Neural progenitor cell (in vitro differentiated cells): ENCODE measurements at places on chromosomes 3 and 15. TPM values are rescaled to one million over a fixed set of nuclear protein-coding genes. Genes with fewer than 3 reads are reported as not detected.
A peak's percentile ranks its signal among the peaks of the same experiment; 100 is the strongest.

- DNase-seq, result no peak
Observed at GRCh38 chr15:52292780-52293392, 2.7 kb downstream of the MYO5C start.

GRCh38 chr15:29792426-29793159 is 29.7 kb downstream of the TJP1 start:
- no peak for DNase-seq

GRCh38 chr3:186880406-186880805 is 37.9 kb downstream of the ADIPOQ start:
- no peak for DNase-seq

DNA sequence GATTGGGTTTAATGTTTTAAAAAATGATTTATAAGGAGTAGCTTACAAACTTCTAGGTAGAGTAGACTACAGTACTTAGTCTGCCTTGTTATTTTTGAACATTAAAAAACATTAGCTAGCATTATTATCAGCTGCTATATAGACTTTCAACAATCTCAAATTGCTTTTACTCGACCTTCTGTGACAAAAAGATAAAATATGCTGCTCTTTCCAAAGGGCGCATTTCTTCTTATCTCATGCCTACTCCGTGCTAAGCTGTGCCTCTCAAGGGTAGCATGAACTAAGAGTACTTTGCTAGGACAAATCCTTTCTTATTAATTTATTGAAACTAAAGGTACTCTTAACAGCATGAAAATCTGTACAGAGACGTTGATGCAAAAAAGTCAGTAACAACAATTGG is 71.3 kb downstream of the SPRED1 start:
- DNase-seq, result no peak

GRCh38 chr3:182937293-182938051 is 42.9 kb downstream of the DCUN1D1 start:
- DNase-seq, result no peak

- no peak for DNase-seq
Observed at GRCh38 chr3:178586076-178586475, 49.8 kb downstream of the KCNMB2 start.

GRCh38 chr15:45116482-45117307 is 2.6 kb downstream of the DUOXA2 start:
- DNase-seq, result peak; percentile 12

Gene PLA2G4D
- not detected in 2 replicates for total RNA-seq

GRCh38 chr15:73081321-73081958 is 29.2 kb downstream of the NEO1 start:
- DNase-seq, result peak; percentile 58

Gene OSTN
- total RNA-seq, result 0.28 and 1.2 TPM in 2 replicates

Gene SLC12A1
- 0.19 TPM in 1 of 2 replicates, not detected in the other for total RNA-seq

Gene CHL1
- total RNA-seq, result 0.49 and 0.59 TPM in 2 replicates
